ENCODE measurements at places on chromosomes 5 and 9.

GRCh38 chr5:96664669-96665068 lies 2.5 kb downstream of the CAST start:
- no peak for DNase-seq

DNA sequence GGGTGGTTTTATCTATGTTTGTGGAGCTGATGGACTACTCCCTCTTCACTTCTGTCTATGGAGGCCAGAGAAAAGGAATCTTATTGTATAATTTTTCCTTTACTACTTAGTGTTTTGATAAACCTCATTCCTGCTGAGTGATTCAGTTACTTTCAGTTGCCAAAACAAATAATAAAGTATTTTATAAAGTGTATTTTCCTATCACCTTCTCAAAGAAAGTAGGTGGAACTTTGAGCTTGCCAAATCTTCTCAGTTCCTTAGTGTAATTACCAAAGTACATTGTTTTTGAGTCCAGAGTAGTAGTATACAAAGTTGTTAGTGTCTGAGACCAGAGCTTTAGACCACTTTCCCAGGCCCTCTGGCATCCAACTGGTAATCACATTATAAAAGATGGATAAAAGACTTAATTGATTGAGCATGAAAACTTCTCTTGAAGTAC lies 13.5 kb downstream of the RABGAP1 start:
- DNase-seq = no peak

DNA sequence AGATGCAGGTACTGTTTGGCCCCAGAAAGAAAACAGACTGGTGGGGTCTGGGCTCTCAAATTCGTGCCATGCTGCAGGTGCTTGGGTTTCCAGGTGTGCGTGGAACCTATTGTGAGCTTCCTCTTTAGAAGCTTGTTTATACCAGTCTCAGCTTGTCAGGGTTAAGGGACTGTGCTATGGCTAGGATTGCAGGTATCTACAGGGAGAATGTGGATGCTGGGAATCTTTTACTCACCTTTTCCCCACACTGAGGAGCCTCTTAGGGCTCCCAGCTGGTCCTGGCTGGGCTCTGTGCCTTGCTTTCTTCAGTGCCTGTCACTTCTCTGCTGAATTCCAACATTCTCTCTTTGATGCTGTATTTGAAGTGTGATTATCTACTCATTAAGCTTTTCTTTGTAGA lies 111.8 kb downstream of the WDR70 start:
- no peak for DNase-seq

- DNase-seq = peak; percentile 45
Observed at GRCh38 chr9:18611971-18612370, 138.0 kb downstream of the ADAMTSL1 start.

GRCh38 chr5:149754172-149754880 lies 24.2 kb downstream of the PPARGC1B start:
- no peak for DNase-seq

- peak; percentile 21 for DNase-seq
Observed at GRCh38 chr5:65776441-65777141, 54.6 kb downstream of the NLN start.

GRCh38 chr5:140054086-140054689 lies 11.1 kb upstream of the NRG2 start:
- no peak for DNase-seq

GRCh38 chr9:108668191-108668937 lies 187.4 kb downstream of the ACTL7B start:
- DNase-seq = no peak

DNA sequence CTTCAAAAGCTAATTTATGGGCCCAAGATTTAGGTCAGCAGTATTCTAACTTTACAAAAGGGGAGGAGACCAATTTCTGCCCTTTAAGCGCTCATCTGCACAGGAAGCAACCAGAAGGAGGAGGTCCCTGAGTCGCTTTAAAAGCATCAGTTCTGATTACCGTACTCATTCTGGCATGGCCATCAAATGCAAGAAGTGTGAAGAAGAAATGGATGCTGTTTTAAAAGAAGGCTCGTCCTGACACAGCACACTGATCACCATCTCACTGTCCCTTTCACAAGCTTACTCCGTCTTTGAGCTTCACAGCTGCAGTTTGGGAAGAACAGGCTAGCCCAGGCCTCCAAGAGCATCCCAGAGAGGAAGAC lies 17.5 kb downstream of the ZNF608 start:
- no peak for DNase-seq

DNA sequence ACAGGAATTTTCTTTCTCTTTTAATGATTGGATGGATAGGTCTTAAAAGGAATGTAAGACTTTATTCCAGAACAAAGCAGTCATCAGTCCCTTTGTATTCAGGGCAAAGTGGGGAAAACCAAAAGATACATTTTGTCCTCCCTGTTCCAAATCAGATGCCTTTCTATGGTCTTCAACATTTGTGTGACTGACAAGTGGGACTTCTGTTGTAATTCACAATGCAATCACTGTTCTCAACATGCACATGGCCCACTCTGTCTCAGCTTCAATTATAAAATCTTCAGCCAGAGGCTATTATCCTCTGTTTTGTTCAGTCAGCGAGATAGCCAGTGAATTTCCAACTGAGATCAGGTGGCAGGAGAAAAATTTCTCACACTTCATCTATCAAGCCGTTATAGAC lies 95.5 kb upstream of the ERBIN start:
- DNase-seq = no peak

DNA sequence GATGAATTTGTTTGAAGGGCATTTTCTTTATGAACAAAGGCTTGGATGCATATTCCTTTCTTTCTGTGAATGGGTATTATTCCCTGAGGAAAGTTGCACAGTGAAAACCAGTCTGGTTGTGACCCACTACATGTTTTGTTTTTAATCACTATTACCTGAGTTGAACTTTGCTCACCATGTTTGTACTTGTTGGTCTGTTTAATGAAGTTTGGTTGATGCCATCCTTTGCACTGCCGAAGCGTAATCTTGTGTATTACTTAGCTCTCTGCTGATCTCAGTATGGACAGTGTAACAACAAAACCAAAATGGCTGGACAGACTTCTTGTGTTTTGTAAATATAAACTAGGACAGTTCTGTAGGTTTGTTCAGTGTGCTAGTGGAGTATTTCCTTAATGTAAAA lies 38.1 kb downstream of the UGCG start:
- DNase-seq = no peak

DNA sequence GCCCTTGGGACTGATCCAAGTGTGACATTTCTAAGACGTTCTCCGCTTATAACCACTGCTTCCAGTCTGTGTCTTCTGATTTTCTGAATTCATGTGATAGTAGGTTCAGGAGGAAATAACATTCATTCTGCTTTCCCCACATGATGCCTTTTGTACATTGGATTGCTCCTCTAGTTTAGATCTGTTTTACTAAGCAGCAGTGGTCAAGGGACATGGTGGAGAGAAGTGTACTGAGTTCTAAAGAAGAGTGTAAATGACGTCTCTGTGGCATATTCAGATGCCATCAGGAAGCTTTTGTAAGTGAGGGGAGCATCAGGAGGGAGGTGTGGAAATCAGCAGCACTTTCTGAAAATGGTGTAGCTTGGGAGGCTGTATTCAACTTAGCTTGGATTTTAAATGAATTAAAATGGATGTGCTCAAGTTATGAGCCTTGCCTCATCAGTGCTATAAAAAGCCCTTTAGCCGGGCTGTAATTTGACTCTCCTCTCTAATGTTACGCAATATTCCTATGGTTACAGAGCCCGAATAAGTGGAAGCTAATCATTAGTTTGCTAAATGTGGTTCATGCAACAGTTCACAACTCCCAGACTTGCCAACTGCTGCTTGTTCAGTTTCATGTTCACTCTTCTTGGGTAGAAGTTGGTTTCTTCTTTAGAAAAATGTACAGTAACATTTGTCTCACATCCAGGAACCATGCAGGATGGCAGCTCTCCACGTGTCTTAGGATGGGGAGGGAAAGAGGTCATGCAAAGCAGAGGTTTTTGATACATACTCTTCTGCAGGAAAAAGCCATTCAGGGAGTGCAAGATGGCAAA lies 281.3 kb downstream of the ARHGAP26 start:
- peak; percentile 68 for DNase-seq

DNA sequence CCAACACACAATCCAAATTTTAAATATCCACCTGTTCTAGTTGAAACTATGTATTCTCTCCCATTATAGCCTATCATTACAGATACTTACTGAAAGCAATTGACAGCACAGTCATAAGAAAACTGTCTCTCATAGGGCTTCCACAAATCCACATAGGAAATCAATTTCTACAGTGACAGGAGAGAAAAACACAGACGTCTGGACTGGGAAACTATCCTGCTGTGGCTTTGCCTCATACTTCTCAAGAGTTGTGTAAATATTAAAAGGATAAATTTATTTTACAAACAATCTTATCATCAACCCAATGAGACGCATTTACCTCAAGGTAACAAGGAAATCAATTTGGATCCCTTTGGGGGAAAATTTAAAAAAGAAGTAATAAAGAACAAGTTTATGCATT lies 517.5 kb downstream of the EFNA5 start:
- no peak for DNase-seq

GRCh38 chr5:53368516-53368915 lies 111.9 kb upstream of the FST start:
- DNase-seq = no peak

- no peak for DNase-seq
Observed at GRCh38 chr5:132258102-132259068, 889 bp downstream of the PDLIM4 start.

DNA sequence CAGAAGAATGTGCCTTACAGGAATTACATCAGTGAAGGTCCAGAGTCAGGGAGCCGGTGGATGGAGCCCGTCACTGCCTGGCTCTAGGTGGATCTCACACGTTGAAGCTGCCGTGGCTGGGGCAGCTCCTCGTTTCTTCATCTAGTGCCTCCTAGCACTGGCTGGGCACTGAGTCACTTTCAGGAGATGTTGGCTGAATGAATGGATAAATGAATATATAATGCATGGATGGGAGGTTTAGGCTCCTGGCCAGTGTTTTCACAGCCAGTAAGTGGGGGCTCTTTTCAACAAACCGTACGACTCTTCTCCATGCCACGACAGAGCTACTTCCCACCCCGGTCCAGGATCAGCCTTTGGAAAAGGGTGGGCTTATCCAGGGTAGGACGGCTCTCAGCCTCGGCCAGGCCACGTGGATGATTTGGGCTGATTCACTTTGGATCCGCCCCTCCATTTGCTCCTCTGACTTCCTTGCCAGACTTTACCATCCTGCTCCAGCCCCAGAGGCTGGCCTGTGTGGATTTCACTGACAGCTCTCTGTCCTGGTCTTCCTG lies 1.3 kb upstream of the SH3PXD2B start:
- peak; percentile 69 for DNase-seq

- DNase-seq = no peak
Observed at GRCh38 chr9:116008278-116008677, 145.3 kb upstream of the PAPPA start.

DNA sequence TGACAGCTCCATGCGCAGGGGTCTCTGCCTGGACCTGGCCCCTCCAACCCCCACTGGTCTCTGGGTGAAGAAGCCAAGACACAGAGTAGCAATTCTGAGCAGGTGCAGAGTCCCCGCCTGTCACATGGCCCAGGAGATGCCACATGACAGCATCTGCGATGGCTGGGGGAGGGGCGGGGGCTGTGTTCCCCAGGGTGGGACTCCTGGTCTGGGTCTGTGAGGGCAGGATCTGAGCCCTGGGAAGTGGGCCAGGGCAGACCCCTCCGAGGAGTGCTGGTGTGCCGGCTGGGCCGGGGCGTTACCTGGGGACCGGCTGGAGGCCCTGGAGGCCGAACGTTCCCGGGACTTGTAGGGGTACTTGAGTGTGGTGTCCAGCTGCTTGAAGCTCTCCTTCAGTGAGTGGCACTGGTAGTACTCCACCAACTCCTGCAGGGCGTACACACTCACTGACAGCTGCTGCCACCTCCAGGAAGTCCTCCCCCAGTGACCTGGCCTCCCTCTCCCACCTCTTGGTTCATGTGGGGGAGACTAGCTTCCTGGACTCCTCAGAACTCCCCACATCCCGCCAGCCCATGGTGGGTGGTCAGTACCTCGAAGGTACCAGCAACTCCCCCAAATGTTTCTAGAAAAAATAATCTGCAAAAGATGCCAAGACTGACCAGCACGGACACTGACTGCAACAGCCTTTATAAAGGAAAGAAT lies 32.1 kb upstream of the SARDH start:
- no peak for DNase-seq

DNA sequence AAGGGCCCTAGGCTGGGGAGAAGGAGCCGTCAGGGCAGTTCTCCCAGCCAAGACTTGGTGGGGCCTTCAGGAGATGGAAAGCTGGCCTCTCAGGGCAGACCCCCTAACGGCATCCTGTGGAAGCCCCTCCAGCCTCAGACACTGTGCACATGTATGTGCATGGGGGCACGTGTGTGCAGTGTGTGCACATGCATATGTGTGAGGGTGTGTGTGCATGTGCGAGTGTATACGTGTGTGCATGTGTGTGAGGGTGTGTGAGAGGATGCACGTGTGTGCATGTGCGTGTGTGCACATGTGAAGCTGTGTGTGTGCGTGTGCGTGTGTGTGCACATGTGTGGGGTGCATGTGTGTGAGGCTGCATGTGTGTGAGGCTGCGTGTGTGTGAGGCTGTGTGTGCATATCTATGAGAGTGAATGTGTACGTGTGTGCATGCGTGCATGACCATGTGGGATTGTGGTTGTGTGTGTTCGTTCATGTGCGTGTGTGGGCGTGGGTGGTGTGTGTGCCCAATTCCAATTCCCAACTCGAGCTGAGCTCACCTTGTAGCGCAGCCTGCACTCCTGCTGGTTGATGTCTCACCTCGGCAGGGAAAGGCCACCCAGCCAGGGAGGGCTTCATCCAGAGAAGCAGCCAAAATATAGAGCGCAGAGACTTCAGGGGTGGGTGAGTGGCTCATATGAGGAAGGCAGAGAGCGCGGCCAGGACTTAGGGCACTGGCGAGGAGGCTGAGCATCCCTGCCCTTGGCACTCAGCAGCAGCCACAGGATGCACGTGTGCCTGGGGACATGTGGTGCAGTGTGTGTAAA lies 142.7 kb upstream of the PPP1R26 start:
- DNase-seq = no peak

- no peak for DNase-seq
Observed at GRCh38 chr5:38926121-38926520, 80.3 kb downstream of the OSMR start.

GRCh38 chr9:99509900-99510535 lies 287.9 kb downstream of the SEC61B start:
- DNase-seq = no peak

DNA sequence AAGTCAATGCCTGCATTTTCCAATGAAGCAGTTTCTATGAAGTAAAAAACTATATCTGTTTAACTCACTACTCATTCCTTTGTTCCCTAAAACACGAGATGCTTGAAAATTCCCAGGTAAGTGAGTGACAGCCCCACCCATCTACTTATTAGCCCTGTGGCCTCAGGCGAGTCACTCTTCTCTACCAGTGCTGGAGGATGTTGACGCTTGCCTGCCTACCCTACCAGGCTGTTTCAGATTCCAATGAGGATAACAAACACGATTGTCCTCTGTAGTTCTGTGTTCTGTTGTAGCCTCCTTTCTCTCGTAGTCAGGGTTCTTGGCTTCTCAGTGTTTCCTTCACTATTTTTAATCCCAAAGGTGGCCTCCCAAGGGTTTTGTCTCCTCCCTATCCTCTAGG lies 388.8 kb downstream of the KDM4C start:
- peak; percentile 19 for DNase-seq

- no peak for DNase-seq
Observed at GRCh38 chr5:159887050-159887449, 29.2 kb upstream of the ADRA1B start.
